ENCODE measurements at places on chromosomes 2 and 18.

DNA sequence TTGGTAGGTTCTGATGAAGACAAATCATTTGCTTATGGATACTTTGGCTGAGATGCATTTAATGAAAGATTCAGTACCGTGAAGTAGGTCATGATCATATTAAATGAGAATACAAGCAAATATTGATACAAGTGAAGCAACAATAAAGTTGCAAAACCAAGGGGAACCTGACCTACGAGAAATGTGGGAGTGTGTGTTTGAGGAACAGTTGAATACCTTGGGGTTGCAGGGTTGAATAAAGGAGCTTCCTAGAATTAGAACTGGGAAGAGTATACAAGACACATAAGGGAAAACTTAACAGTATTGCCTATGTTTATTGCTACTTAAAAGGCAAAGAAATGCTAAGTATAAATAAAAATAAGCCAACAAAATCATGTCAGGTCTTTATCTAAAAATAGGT lies 702.9 kb downstream of the ERBB4 start:
- DNase-seq, result no peak

- DNase-seq, result no peak
Observed at GRCh38 chr2:229849073-229849472, 72.7 kb downstream of the TRIP12 start.

DNA sequence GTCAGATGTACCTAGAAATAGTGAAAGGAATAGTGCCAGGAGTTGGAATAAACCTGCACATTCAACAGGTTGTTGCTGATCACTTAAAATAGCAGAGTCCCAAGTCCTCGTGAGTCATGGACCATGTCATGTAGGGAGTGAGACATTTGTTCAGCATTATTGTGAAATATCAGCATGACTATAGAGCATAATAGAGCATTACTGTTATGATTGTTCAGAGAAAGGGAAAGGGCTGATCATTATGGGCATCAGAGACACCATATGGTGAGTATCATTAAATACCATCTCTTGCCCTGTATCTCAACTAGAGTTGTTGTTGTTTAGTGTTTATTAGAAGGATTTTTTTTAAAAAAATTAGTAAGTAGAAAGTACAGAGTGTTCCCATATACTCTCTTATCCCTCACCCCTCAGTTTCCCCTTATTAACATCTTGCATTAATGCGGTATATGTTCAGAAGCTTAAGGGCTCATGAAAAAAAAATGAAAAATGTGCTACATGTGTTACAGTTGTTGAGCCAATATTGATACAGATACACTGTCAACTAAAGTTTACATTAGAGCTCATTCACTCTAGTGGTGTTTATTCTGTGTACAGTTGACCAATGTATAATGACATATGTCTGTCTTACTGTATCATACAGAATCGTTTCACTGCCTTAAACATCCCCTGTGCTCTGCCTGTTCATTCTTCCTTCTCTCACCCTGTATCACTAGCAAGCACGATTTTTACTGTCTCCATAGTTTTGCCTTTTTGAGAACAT lies 5.7 kb downstream of the ELAC1 start:
- no peak for DNase-seq

DNA sequence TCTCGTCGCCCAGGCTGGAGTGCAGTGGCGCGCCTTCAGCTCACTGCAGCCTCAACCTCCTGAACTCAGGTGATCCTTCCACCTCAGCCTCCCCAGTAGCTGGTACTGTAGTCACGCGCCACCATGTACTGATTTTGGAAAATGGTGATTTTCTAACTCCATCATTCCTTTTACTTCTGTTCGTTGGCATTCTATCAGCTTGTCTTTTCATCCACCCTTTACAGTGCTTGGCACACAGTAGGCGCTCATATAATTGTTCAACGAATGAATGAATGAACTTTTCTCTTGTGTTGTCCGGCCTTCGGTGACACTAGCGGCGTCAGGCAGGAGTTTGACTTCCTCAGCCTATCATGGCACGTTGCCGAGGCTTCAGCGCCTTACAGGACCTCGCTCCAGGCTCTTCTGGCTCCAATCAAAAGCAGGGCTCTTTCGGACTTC lies 373 bp upstream of the MTHFD2 start:
- no peak for DNase-seq

DNA sequence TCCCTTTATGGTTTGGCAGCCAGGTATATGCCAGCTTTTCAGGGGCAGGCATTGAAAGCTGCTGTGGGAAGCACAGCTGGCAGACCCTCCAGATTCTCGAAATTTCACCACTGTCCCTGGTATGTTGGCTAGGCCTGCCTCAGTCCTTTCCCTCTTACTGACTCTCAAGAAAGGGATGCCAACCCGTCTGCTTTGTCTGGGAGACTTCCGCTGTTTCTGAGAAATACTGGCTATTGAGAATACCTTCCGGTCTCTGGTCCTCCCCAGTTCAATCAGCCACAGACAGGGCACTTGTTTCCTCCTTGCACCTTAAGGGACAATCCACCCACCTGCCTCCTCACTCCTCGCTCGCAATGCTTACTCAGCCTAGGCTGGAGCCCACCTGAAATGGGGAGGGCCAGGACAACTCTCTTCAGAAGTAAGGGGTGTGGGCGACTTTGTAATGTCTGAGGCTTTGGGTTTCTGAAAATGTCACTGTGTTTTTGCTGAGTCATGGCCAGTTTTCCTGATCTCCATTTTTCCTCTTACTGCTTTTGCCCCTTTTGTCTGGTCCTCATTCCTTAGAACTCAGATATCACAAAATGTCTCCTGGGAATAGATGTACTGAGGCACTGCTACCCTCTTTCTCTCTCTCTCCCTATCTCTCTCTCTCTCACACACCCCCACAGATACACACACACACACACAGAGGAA lies 571.1 kb downstream of the TNS1 start:
- DNase-seq, result no peak

- no peak for DNase-seq
Observed at GRCh38 chr2:28868611-28869010, 1.5 kb downstream of the TRMT61B start.

- DNase-seq, result no peak
Observed at GRCh38 chr18:79912994-79913831, 38.2 kb downstream of the SLC66A2 start.

DNA sequence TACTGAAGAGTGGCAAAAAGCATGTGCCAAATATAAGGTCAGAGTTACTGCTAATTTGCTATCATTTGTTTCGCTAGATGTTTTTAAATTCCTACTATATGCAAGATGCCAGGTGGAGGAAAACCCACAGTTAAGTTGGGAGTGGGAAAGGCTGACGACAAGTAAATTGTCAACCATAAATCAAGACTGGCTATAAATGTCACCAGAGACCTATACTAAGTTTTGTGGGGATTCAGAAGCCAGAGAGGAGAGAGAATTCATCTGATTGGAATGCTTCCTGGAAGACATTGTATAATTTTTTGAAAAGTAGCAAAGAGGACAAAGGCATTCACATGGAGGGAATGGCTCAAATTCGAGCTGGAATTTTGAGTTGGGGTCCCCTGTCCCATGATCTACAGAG lies 64.3 kb downstream of the CFAP221 start:
- no peak for DNase-seq

DNA sequence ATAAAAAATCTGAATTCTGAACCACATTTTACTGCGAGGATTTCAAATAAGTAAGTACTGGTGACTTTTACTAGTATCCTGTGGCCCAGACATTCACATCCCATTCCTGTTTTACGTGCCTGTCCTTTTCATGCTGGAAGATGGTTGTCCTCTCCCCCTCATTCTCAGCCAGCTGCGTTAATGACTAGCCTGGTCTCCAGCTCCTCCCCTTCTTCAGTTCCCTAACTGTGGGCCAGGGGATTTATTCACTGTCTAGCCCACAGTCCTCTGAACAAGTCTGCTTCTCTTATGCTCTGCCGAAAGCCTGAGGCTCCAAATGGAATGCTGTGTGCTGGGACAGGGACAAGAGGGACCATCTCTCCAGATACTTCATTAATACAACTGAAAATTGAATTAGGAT lies 373.9 kb downstream of the PTPRM start:
- no peak for DNase-seq

Data from stimulated activated CD8-positive, alpha-beta memory T cell treated with anti-CD3 and anti-CD28 coated beads, Interleukin-15, amount 100 ng/mL, for 48 hours (primary cell).